ENCODE measurements at places on chromosomes 6 and 20.
A peak's percentile ranks its signal among the peaks of the same experiment; 100 is the strongest.

DNA sequence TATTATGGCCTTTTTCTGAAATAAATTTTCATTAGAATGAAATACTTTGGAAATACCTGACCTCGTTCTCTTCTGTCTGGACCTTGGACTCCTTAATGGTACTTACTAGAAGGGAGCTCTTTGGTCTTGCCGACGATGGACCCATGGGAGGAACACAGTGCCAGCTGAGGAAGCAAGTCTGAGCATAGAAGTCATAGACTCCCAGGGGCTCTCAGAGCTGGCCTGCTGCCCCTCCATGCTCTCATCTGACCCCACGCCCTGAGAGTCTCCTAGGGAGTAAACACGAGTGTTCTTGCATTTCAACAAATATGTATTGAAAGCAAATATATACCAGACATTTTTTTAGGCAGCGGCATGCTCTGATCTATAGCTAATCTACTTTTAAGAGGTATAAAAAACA is 87.8 kb downstream of the PLEKHG1 start:
- no peak for DNase-seq

- DNase-seq: no peak
These were observed 63.3 kb upstream of the CARMIL1 start for GRCh38 chr6:25215881-25216280.

- no peak for DNase-seq
These were observed 621.5 kb upstream of the CDH4 start for GRCh38 chr20:60630609-60631008.

- no peak for DNase-seq
These were observed 7.0 kb upstream of the ZNFX1 start for GRCh38 chr20:49284818-49285217.

DNA sequence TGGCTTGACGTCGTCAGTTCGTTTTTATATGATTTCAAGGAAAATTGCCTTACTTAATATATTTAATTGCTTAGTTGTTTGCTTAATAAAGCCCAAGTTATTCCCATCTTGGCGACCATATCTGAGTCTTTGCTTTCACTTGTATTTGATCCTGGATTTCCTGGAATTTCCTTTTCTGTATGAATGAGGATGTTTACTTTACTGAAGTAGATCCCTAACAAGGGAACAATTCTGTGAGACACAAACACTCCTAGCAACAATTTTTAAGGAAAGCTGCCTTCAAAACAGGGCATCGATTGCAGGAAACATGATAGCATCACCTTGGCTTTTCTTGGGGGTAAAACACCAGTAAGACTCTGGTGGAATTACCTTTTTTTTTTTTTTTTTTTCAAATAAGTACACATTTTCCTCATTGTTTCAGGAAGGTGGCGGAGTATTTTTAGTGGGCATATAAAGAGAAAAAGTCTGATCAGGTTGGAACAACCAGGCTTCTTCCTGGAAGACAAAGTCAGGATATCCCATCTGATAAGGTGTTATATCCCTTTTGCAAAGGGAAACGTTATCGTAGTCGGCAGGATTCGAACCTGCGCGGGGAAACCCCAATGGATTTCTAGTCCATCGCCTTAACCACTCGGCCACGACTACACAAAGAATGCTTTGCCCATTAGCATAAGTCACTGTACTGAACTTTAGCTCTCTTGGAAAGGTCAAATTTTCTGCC is 68.5 kb upstream of the ZNF184 start:
- DNase-seq: no peak

- DNase-seq: no peak
These were observed 72.3 kb upstream of the CENPW start for GRCh38 chr6:126267626-126268025.

DNA sequence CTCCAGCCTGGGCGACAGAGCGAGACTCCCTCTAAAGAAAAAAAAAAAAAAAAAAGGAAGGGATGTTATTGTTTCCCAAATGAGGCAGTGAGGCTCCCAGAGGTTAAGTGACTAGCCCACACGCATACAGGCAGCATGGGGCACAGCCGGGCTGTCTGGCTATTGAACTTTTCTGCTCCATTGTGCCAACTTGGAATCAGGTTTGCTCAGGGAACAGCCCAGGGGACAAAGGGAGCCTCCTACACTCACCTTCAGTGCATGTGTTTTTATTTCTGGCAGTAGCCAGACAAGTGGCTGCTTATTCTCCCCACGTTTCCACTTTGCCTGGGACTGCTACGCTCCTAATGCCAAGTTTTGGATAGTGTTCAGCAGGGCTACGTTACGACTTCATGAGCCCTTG is 10.7 kb downstream of the ETV7 start:
- no peak for DNase-seq

DNA sequence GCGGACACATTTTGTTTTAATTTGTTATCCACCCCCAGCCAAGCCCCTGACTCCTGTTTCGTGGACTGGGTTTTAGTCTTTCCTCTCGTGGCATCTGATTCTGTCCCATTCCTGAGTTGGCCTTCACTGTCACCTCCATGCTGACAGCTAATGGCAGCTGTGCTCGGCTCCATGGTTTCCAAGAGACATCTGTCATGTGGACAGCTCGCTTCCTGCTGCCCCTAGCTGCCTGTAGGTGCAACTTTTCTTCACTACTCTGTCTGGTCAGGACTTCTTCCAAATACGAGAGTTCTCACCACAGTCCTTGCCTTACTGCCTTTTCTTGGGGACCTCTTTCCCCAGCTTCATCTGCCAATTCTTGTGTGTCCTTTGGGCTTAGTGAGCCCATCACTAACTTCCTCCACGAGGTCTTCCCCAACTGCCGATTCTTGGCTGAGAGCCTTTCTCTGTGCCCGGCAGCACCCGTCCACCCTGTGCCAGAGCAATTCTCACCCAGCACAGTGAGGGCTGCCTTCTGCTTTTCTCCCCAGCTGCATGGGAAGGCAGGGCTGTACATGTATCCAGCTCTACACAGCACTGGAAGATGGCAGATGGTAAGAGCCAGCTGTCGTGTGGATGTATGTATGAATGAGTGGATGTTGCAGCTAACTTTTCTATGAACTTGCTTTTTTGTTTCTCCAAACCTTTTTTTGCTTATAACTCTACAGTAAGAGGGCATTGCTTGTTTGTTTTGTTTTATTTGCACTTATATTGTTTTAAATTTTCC is 140.4 kb downstream of the F13A1 start:
- no peak for DNase-seq

GRCh38 chr6:142907544-142907943 is 37.4 kb downstream of the HIVEP2 start:
- no peak for DNase-seq

GRCh38 chr6:100719883-100720682 is 161.0 kb downstream of the ASCC3 start:
- no peak for DNase-seq

DNA sequence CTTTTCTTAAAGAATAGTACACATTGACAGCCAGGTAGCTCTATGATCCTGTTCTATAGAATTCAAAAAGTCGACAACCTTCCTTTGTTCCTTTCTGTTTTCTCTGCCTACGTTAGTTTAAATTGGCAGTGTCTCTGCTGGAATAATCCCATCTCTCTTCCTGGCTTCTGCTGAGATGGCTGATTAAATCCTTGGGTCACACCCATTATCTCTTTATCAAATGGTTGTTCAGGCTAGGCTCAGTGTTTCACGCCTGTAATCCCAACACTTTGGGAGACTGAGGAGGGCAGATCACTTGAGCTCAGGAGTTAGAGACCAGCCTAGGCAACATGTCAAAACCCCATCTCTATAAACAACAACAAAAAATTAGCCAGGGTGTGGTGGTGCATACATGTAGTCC is 44.4 kb downstream of the HFE start:
- DNase-seq: no peak

DNA sequence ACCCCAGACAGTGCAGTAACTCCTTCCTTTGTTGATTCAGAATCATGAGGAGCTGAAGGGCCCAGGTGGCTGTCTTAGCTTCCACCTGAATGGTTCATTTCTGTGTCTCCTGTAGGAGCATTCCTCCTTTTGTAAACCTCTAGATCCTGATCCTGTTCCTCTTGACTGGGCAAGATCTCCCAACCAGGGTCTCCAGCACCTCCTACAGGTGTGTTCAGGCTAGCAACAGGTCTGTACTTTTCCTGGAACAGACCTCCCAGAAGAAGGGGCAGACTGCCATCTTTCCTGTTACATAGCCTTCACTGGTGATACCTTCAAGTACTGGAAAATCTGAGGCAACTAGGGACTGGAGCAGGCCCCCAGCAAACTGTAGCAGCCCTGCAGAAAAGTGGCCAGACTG is 35.2 kb downstream of the HLA-B start:
- no peak for DNase-seq

GRCh38 chr6:129500958-129501739 is 208.8 kb downstream of the ARHGAP18 start:
- no peak for DNase-seq

- DNase-seq: no peak
These were observed 480.0 kb upstream of the JAG1 start for GRCh38 chr20:11153819-11154218.

DNA sequence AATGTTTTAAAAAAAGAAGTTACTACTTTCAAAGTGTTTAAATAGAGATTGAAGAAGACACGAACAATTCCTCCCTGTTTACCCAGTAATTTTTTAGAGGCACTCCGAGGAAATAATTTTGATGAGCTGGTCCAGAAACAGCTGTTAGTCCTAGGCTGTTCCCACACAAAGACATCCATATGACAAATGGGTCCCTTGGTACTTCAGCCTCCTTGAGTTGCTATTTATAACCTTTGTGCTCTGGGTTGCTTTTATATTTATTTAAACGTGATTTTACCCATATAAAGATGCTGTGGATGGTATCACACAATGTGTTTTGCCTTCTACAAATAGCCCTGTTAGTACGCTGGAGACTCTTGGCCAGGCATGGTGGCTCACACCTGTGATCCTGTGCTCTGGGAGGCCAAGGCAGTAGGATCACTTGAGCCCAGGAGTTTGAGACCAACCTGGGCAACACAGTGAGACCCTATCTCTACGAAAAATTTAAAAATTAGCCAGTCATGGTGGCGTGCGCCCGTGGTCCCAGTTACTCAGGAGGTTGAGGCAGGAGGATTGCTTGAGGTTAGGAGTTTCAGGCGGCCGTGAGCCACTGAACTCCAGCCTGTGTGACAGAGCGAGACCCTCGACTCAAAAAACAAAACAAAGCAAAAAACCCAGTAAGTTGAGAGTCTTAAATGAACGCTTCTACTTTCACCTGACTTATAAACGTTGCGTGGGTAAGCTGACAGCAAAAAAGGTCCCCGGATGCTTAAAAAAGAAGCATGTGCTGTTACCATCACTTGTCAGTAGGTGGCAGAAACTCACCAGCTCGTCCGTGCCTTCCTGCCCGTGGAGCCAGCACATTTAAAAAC is 56.9 kb upstream of the ARMH2 start:
- DNase-seq: peak; percentile 55

DNA sequence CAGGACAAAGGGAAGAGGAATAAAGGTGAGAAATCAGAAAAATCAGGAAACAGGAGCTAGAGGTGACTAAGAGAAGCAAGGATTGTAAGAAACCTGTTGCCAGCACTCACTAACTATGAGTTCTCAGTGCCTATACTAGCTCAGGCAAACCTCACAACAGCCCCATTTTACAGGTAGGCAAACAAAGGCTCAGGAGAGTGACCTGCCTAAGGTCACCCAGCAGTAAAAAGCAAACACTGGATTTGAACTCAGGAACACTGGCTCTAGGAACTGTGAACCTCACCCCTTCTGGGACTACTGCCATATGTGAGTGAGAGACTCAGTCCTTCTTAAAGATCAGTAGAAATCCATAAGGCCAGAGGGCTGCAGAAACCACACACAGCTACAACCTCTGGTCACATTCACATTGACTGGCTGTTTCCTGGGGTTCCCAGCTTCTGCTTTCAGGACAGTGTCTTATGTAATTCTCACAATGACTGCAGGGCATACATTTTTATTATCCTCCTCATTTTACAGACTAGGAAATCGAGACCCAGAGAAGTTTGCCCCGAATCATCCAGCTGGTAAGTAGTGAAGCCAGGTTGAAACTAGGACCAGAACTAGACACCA is 80.7 kb upstream of the MAFB start:
- DNase-seq: no peak

DNA sequence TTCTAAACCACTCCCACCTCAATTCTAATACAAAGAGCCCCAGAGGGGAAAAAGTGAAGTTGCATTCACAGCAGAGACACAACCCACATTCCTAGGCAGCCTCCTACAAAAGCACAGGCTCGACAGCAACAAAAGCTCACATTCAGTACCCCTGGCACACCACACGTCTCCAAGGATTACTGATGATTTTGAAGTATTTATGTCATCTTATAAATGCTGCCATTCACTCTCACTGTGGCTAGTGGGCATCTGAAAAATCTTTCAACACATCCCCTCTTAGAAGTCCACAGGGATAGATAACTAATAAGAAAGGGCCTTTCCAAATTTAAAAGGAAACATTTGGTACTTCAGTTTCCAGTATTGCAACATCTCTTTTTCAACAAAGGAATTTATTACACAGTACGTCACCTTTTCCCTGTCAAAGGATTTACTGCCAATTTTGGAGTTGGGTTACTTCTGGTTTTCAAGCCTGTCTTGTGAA is 146.7 kb downstream of the TASP1 start:
- no peak for DNase-seq

GRCh38 chr6:144219056-144219685 is 66.0 kb upstream of the UTRN start:
- no peak for DNase-seq

DNA sequence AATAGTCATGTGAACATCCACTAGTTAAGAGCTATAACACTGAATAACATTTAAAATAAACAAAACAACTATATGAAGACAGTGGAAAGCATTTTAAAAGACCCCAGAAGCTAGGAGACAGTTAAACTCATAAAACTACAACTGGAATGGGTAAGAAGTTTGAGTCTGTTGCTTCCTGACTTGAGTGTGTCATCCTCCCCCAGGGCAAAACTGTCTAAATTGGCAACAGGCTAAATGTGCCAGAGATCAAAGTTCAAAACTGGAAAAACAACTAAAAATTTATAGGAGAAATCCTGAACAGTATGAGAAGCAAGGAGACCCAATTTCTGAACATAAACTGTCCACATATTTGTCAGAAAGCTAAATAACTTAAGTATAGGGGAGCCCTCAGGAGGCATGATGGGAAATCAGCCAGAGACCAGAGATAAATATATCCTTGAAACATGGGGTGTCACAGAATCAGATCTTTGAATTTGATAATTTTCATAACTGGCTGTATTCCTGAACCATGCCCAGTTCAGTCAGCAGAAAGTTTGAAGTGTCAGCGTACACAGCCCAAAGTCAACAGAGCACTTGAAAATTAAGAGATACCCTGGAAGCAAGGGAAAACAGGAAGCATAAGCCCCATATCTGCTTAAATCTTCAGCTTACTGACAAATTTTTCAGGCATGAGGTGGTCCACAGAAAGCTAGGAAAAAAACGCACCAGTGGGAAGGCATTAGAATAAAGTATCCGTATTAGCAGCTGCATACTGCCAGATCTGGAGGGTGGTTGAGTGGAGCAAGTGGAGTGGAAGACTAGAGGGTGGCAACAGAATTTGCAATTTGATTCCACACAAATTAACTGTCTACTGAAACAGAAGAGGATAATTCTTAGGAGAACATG is 516.1 kb upstream of the MAN1A1 start:
- no peak for DNase-seq

GRCh38 chr20:41119614-41120561 is 17.5 kb upstream of the PLCG1 start:
- no peak for DNase-seq

- no peak for DNase-seq
These were observed 118.6 kb downstream of the EDN1 start for GRCh38 chr6:12408752-12409151.

- no peak for DNase-seq
These were observed 42.5 kb upstream of the TLDC2 start for GRCh38 chr20:36833275-36834020.

All from T-helper 1 cell (primary cell).